ENCODE measurements at places on chromosomes 1 and 21.
A peak's percentile ranks its signal among the peaks of the same experiment; 100 is the strongest.

DNA sequence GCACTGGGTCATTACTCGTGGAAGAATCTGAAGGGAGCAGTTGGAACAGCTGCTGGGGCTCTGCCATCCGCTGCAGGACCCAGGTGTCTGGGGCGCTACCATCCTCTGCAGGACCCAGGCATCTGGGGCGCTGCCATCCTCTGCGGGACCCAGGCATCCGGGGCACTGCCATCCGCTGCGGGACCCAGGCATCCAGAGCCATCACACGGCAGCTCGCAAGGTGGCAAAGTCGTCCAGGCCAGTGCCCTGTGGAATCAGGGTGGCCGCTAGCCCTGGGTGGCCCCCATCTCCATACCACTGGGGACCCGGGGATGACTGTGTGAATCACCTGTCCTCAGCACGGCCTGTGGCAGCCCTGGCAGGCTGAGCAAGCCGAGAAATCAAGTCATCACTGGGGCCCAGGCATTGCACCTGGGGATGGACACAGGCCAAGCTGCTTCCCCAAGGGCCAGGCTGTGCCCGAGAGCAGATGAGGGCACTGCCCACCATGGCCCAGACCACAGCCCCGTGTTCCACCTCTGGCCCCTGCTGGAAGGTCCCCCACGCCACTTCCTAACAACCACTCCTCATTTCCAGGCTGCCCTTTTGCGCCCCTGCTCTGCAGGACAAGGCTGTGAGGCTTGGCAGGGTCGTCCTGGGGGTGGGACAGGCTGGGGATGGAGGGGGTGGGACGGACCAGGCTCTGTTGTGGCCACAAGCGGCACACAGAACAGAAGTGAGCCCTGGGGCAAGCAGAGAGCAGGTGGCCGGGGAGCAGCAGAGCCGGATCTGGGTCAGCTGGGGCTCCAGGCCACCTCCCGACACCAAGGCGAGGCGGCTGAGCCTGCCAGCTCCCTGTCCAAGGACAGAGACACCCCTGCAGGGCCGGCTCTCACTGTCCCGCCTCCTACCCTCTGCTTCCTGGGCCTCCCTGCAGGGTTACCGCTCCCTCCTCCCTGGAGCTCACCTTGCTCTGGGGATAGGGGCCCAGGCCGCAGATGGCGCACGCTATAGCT is 12.7 kb downstream of the GABRD start:
- DNase-seq, result no peak

DNA sequence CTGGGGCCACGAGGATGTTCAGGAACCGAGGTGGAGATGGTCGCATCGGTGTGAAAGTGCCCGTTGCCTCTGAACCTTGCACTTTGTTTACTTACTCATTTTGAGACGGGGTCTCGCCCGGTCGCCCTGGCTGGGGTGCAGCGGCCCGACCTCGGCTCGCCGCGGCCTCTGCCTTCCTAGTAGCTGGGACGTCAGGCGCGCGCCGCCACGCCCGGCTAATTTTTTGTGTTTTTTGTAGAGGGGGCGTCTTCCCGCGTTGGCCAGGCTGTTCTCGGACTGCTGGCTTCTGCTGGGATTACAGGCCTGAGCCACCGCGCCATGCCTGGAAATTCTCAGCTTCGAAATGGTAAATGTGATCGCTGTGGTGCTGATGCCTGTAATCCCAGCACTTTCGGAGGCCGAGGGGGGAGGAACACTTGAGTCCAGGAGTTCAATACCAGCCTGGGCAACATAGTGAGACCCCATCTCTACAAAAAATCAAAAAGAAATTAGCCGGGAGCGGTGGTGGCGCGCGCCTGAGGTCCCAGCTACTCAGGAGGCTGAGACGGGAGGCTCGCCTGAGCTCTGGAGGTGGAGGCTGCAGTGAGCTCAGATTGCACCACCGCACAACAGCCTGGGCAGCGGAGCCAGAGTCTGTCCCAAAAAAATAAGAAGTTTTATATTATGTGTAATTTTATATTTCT is 684 bp upstream of the MRPL20 start:
- DNase-seq, result no peak

DNA sequence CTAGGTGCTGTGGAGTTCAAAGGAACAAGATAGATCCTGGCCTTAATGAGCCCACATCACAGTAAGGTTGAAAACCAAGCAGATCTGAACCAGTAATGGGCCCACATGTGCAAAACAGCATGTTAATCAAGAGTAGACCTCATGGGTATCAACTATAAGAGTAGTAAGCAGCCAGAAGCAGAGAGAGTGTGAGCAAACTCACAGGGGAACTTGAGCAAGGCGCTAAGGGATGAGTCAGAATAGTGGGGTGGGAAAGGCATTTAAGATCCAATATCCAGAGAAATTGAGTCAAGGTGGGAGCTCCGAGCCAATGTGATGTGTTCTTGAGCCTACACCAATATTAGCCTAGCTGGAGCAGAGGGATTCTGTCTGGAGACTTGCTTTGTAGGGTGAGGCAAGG is 52.4 kb upstream of the GJA5 start:
- no peak for DNase-seq

DNA sequence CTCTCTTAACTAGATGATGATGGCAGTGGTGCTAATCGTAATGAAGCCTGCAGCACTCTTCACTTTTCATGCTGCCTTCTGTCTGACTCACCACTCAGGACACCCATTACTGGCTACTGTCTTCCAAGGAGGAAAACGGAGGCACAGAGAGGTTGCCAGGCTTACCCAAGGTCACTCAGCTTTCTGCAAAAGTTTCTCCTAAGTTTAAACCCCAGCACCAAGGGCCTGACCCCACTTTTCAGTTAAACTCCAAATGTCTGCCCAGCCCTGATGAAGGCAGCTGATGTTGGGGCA is 78.1 kb upstream of the RUNX3 start:
- no peak for DNase-seq

GRCh38 chr1:180544050-180544449 is 14.7 kb upstream of the OVAAL start:
- DNase-seq, result no peak

- DNase-seq, result no peak
Measured at GRCh38 chr1:46621930-46622329, 5.3 kb upstream of the MOB3C start.

DNA sequence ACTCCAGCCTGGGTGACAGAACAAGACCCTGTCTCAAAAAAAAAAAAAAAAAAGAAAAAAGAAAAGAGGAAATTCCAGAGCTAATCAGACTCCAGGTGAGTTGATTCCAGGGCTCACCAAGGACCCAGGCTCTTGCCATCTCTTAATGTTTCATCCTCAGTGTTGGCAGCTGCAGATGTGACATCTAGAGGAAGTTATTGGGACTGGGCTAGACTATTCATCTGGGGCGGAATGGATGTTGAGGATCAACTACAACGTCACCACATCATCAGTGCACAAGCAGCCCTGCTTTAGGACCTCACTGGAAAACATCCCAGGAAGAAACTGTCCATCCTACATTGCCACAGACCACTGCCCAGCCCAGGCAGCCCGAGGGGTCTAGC is 28.6 kb upstream of the PARP1 start:
- no peak for DNase-seq

- no peak for DNase-seq
Measured at GRCh38 chr1:219985169-219985568, 56.8 kb upstream of the SLC30A10 start.

- no peak for DNase-seq
Measured at GRCh38 chr1:199173356-199173755, 534.5 kb downstream of the PTPRC start.

GRCh38 chr1:3482378-3482849 is 27.9 kb downstream of the ARHGEF16 start:
- DNase-seq, result no peak

GRCh38 chr1:6399294-6399693 is 5.7 kb upstream of the ACOT7 start:
- DNase-seq, result no peak

- no peak for DNase-seq
Measured at GRCh38 chr1:236433819-236434315, 39.8 kb downstream of the EDARADD start.

- no peak for DNase-seq
Measured at GRCh38 chr1:212981571-212982328, 31.4 kb downstream of the VASH2 start.

DNA sequence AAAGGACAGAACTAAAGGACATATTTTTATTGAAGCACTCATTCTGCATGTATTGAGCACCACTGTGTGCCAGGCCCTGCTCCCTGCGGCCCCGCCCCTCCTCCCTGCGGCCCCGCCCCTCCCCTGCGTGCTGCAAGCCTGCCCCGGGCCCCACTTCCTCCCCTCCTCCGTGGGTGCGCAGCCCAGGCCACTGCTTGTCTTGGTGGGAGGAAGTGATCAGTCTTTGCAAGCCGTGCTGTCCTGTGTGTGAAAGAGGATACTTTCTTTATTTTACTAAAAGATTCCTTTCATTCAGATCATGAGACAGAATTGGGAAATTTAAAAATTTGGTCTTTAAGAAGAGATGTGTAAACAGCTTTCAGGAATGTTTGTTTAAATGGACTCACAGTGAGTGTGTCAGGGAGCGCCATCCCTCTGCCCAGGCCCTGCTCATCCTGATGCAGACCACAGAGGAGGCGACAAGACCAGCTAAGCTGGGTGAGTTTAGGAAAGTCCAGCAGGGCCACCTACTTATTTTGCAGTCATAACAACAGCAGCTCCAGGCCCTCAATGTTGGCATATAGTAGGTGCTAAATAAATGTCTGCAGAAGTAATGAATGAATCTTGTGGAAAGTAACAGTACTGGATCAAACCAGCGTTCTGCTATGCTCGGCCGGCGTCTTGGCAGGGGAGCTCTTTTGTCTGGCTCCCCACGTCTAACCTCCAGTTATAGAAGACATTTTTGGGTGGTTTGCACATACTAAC is 88.3 kb upstream of the SELENON start:
- no peak for DNase-seq

DNA sequence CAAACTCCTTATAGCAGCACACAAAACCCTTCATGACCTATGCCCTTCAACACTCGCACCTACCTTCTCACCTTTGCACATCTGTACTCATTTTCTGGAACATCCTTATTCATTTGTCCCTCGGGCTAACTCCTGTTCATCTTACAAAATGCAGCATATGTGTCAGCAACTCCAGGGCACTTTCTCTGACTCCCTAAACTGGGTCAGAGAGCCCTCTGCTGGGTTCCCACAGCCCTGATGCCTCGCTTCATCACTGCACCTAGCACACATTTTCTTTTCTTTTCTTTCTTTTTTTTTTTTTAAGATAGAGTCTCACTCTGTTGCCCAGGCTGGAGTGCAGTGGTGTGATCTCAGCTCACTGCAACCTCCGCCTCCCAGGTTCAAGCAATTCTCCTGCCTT is 54.0 kb downstream of the RAB3B start:
- DNase-seq, result no peak

- DNase-seq, result no peak
Measured at GRCh38 chr1:201779351-201779880, 49.5 kb upstream of the IPO9 start.

DNA sequence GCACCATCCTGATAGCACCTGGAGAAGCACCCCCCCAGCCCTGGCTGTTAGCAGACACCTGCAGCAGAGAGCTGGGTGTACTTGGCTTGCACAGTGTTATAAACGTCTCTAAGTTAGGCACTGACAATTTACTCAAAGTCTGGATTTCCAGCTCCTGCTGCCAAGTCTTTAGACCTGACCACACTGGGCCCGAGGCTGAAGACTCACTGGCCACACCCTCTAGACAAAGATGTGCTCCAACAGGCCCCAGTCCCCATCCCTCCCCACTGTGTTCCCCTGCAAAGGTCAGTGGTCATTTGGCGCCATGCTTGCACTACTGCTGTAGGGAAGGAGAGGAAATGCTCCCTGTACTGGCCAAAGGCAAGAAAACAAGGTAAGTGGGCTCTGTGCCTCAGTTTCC is 31.1 kb downstream of the PADI6 start:
- DNase-seq, result no peak

DNA sequence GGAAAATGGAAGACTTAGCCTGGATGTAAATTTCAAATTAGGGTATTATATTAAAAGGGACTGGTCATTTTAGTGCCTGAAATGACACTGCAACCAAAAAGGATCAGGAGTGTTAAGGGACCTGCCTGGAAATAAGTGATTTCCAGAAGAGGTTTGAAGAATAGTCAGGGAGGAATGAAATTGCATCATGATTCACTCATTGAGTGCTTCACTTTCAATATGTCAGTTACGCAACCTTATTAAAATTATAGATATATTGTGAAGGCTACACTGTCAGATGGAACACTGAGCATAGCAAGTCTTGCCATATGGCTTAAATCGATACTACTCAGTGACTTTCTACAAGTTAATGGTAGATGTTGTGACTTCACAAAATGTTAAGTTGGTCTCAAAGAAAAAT is 275.2 kb upstream of the DPYD start:
- DNase-seq, result no peak

GRCh38 chr21:17527711-17528110 is 14.9 kb downstream of the CXADR start:
- DNase-seq, result no peak

GRCh38 chr1:59706303-59706599 is 108.5 kb upstream of the HOOK1 start:
- no peak for DNase-seq

DNA sequence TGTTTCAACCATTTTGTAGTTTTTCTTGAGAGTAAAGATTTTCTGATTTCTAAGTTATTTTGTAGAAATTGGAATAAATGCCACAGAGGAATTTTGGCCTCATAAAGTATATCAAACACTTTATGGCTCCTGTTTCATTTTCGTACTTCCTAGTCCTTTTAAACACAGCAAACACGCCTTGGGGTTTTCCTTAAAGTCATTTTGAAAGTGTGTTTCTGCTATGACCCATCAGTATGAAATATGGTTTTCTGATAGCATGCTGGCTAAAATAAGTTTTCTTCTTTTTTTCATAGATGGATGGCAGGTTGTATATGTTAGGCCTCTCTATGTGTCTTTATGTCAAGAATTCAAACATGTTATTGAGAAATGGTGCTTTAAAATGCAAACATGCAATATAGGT is 940.1 kb upstream of the TMPRSS15 start:
- no peak for DNase-seq

DNA sequence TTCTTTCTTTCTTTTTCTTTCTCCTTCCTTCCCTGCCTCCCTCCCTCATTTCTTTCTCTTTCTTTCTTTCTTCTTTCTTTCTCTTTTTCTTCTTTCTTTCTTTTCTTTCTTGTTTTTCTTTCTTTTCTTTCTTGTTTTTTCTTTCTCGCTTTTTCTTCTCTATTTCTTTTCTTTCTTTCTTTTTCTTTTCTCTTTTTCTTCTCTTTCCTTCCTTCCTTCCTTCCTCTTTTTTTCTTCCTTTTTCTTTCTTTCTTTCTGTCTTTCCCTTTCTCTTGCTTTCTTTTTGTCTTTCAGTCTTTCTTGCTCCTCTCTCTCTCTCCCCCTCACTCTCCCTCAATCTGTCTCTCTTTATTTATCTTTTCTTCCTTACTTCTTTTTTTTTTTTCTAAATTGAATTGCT is 472.0 kb upstream of the CHRM3 start:
- DNase-seq, result no peak

DNA sequence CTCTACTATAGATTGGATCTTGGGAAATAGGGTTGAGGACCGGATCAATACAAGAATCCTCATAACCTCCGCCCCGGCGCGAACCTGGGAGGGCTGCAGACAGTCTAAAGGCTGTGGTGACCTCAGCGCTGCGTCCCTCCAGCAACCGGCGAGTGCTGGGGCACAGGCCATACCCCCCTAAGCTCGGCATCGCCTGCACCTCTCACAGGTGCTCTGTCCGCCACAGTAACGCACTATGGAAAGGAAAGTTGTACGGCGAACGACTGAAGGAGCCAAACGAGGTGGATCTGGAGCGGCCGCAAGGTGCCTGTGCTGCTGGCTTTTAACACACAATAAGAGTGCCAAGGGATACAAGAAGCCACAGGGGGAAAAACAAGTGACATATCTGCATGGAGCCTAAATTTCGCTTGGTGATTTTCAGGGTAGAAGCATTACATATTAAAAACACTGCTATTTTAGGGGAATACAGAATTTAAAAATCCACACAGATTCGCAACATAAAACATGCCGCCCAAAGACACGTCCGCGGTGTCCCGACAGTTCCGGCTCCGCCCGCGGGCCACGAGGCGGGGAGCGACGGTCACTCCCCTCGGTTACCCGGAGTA is 1.4 kb upstream of the RBM15 start:
- DNase-seq, result peak; percentile 50

Data from urothelium cell line (cell line).